ENCODE measurements at places on chromosomes 12 and 14.

DNA sequence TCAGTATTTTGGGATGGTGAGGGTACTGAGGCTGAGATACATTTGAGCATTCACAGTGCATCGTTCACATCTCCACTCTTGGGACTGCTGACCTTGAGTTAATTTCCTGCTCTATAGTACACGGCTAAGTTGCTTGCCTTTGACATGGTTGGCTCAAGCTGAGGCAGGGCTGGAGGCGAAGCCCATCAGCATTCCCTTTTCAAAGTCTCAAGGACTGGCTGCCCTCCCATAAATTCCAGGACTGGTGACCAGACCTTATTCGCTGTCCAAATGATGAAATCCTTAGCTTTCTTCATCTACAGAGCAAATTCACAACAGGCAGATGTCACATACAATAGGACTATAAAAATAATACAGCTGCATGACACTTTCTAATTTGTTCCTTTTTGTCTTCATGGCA, 85.9 kb downstream of the SSPN start:
- DNase-seq, result no peak

- no peak for DNase-seq
These were observed 59.3 kb downstream of the SLC15A5 start for GRCh38 chr12:16218234-16218633.

GRCh38 chr12:68487721-68488309, 122.9 kb upstream of the RAP1B start:
- DNase-seq, result no peak

GRCh38 chr12:105352052-105352451, 21.6 kb downstream of the C12orf75 start:
- DNase-seq, result no peak

DNA sequence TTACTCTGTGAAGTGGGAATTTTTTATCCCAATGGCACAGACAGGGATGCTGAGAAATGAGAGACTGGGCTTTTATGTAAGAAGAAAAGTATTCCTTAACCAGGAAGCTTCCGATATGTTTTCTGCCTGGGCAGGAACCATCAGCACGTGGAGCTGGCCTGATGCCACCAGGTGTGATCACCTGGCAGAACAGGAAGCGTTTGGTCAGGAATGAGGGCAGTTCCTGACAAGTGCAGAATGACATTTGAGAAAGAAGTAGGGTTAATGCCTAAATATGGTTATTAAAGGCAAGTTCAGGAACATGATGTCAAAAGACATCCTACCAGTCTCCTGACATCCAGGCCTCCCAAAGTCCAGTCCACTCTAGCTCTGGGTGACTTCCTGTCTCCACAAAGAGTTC, 210.3 kb downstream of the NUAK1 start:
- no peak for DNase-seq

GRCh38 chr14:86766469-86766868, 1226.5 kb downstream of the GALC start:
- DNase-seq, result no peak

All from dermis microvascular lymphatic vessel endothelial cell (primary cell).